GM23338 (cell line): ENCODE measurements at places on chromosomes 3 and 15.

- DNase-seq: no peak
These were observed 2.4 kb downstream of the HTD2 start for GRCh38 chr3:58308728-58309127.

- DNase-seq: peak; percentile 92
These were observed 119.9 kb downstream of the DGKG start for GRCh38 chr3:186241910-186242821.

- no peak for DNase-seq
These were observed 344.0 kb upstream of the RARB start for GRCh38 chr3:25084016-25084415.

DNA sequence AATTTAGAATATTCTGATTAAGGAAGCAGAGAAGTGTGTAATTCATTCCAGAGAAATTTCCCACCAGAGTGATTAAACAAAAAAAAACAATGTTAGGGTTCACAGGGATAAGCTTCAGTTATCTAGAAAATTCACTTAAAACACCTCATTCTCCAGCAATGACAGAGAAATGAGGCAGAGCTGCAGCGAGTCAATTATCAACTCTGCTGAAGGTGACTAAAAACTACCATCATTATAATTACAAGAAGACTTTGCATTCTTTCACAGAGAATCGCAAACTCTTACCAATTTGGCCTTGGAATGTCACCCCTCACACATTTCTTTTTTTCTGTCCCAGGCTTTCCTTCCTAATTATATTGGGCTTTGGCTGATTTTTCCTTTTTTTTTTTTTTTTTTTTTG lies 117.1 kb downstream of the RAB11A start:
- DNase-seq: no peak

DNA sequence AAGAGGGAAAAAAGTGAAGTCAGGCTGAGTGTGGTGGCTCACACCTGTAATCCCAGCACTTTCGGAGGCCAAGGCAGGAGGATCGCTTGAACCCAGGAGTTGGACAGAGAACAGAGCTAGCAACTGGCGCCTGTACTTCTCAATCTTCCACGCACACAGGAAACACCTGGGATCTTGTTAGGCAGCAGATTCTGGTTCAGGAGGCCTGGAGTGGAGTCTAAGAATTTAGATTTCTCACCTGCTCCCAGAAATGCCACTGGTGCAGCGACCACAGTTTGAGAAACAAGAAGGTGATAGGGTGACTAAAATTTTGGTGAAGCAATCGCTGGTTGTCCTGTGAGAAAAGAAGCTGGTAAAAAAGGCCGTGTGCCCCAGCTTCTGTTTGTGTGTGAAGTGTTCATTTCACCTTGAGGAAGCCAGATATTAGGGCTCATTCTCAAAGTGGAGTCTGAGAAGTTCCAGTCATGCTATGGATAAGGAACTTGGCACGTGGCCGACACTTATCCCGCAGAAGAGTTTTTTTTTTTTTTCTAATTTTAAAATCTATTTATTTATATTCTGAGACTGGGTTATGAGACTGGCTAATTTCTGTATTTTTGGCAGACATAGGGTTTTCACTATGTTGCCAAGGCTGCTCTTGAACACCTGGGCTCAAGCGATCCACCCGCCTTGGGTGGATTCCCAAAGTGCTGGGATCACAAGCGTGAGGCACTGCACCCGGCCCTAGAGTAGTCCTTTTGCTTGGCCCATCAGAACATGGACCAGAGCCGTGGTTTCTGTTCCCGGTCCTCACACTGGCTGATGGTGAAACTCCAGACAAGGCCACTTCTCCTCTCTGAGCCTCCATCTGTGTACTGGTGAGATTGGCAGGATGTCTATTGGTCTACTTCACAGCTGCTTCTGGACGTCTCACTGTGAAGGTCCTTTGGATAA lies 324.6 kb upstream of the PROK2 start:
- DNase-seq: no peak
